ENCODE measurements at places on chromosomes 11 and 22.

DNA sequence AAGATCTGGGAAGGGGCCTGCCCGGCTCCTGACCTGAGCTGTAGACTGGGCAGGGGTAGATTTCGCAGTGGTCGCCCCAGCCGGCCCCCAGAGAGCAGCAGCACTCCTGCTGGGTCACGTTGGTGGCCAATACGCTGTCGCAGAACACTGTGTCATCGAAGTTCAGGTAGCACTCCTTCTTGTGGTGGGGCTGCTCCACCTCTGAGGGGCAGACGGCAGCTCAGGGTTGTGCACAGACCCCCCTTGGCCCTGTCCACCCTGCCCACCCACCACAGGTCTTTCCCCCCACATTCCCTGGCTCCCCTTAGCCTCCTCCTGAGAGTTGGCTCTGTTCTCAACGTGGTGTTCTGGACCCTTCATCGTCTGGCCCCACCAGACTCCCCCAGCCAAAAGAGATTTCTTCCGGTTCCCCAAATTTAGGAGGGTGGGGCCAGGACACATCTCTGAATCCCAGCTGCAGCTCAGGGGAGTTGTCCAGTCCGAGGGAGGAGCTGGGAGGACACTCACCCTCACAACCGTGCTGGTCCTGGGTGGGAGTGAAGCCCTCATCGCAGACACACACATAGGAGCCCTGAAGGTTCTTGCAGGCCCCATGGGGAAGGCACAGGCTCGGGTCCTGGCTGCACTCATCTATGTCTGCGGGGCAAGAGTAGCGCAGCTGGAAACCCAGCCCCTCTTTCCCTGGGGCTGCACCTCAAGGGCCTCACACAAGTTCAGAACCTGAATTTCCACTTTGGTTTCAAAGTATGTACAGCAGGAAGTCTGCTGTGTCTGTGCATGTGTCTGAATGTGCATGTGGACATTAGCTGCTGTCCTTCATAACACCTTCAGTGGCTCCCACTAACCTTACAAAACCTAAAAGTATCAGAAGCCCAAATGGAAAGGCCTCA lies 16.5 kb downstream of the SCYL1 start:
- no peak for DNase-seq

- DNase-seq = no peak
These were observed 7.2 kb downstream of the ARHGEF12 start for GRCh38 chr11:120343429-120343828.

GRCh38 chr22:21094911-21095772 lies 49.4 kb downstream of the LRRC74B start:
- no peak for DNase-seq

DNA sequence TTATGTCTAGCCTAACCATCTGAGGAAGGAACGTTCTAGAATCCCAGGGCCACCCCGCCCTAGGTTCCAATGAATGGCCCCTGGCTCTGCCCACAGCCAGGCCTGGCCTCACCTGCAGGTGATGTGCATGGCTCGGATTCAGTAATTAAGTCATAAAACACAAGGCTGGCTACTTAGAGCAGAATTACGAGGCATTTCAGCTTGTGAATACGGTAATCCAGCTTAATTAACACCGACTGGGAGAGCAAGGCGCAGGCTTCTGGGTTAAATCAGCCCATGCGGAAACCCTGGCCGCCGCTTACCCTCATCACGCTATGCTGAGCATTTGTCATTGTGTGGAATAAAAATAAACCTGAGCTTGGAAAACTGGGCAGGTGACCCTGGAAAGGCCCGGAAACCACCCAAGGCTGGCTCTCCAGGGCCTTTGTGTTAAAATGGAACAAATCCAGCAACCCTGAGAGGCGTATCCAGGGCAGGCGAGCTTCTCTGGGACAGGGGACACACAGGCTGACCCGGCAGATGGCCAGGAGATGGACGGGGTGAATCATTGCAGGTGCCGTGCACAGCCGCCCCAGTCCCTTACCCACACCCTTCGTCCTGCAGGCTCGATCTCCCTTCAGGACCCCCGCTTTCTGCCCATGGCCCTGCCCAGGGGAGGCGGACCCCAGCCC lies 220.2 kb downstream of the CTTN start:
- DNase-seq = no peak

- DNase-seq = no peak
These were observed 1435.9 kb downstream of the BRD1 start for GRCh38 chr22:48391820-48392219.
